Memory B cell (primary cell): ENCODE measurements at places on chromosomes 3 and 15.

DNA sequence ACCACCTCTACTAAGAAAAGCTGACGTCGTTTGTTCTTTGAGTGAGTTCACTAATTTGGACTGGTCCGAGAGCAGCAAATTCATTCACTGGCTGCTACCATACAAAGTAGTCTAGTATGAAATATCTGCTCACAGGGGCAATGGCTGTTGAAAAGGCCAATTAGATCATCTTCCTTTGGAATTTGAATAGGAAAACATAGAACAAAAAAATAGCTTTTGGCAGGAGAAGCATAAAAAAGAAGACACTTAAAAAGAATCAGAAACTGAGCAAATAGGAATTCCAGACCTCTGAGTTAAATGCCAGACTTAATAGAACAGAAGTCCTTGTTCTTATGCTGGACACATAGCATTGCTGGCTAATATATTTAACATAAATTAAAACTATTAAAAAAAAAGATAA lies 159.3 kb downstream of the IL1RAP start:
- no peak for DNase-seq

DNA sequence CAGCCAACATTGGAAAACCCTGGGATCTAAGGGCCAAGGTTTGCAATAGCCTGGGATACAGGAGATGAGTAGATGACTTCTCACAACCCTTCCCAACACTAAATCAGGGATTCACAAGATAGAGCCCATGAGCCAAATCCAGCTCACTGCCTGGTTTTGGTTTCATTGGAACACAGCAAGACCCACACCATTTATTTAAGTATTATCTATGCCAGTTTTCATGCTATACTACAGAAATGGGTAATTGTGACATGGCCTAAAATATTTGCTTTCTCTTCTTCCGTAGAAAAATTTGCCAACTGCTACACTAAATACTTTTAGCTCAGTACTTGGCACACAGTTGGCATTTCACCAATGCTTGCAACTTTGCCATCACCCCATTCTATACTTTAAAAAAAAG lies 132.0 kb upstream of the LMCD1 start:
- DNase-seq: no peak

GRCh38 chr3:23751212-23751723 lies 54.5 kb upstream of the UBE2E1 start:
- no peak for DNase-seq

DNA sequence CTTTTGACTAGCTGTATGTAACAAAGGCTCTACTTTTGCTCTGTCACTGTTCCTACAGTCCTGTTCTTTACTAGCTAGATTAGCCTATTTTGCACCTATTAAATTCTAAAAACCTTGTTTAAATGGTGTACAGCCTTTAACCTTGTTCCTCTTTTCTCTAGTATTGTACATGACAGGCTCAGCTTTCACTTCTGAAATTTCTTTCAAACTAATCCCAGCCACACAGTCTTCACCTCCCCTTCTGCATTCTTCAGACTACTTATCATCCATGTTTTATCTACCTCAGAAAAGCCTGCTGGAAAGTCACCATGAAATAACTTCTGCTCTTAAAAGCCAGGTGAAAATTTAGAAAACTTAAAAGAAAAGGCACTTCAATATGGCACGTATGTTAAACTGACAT lies 122.4 kb downstream of the NECTIN3 start:
- no peak for DNase-seq

- DNase-seq: no peak
Observed at GRCh38 chr3:186417791-186418190, 55.8 kb upstream of the DGKG start.

GRCh38 chr15:48176957-48177356 lies 1.1 kb downstream of the MYEF2 start:
- no peak for DNase-seq

GRCh38 chr3:171741377-171741776 lies 68.9 kb downstream of the PLD1 start:
- no peak for DNase-seq

DNA sequence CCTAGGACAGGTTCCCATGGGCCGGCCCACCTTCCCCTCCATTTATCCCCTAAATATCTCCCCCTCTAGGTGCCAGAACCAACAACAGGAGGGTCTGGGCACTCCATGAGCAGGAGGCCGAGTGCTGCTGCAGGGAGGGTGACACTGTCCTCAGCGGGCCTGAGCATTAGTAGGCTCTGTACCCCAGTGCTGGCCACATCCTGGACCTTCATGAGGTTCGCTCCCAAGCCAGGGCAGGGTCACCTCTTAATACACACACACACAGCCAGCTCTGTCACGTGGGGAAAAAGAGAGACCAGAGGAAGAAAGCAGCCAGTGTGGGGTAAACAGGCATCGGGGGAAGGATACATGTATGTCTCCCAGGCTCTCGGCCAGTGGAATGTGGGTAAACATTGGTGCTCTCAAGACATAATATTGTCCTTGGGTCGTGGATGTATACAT lies 27.9 kb upstream of the SEMA3F start:
- DNase-seq: no peak

GRCh38 chr3:120460862-120461261 lies 10.1 kb upstream of the FSTL1 start:
- no peak for DNase-seq

DNA sequence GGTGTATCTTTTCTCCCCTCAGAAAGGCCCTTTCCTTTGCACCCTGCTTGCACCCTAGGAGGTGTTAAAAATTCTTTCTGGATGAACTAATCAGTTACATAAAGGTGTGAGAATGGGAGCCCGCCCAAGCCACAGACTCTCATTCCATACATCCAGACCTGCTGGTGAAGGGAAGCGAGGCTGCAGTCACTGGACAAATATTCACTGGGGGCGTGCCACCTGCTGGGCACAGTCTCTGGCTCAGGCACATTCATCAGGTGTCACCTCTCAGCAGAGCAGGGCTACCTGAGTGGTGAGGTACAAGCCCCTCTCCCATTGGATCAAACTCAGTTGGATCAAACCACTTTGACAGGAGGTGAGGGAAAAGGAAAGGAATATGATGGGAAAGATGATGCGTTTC lies 52.0 kb downstream of the NTRK3 start:
- DNase-seq: no peak

DNA sequence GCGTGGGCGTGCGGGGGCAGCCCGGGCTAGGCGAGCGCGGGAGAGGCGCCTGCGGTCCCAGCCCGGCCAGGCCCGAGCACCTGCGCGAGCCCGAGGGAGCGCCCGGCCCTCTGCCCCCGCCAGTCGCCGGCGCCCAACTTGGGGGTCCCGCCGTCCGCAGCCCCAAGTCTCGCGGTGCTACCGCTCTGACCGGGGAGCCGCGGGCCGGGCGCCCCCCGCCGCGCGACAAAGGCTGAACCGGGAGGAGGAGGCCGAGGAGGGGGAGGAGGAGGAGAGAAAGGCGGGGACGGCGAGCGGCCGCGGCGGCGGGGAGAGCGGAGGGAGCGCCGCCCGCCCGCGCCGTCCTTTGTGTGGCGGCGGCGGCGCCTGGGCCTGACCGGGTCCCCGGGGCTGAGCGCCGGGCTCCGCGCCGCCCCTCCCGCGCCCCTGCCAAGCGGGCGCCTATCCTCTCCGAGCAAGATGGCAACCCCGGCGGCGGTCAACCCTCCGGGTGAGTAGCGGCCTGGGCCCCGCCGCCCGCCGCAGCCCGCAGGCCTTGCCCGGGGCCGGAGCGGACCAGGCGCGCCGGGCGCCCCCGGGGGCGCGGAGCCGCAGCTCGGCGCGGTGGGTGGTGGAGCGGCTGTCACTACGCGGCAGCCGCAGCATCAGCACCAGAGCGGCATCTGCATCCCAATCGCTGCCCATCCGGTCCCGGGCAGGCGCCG lies at the start of gene ARNT2:
ARNT2 (plus strand) TSS at position 326 of the 704 bp plus-strand sequence; CDS start at position 460, 134 bp downstream.
- no peak for DNase-seq

GRCh38 chr15:39888809-39889208 lies 31.3 kb downstream of the GPR176 start:
- DNase-seq: no peak

- DNase-seq: no peak
Observed at GRCh38 chr3:23112491-23112890, 90.6 kb upstream of the UBE2E2 start.

DNA sequence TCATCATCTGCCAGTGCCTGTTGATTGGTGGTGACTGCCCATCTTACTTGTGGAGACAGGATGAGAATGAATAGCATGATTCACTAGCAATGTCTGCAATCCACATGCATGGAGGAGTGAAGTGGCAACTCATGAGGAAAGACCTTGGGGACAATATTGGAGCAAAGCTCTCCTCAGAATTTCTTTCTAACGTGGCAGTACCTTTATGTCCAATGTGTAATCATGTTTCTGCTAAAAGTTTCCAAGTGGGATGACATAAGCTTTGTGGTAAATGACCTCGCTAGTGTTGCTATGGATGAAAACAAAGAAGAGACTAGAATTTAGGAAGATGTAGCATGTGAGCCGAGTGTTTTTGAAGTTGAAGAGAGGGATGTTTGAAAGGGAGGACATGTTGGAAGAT lies 117.8 kb downstream of the CPNE4 start:
- DNase-seq: no peak

DNA sequence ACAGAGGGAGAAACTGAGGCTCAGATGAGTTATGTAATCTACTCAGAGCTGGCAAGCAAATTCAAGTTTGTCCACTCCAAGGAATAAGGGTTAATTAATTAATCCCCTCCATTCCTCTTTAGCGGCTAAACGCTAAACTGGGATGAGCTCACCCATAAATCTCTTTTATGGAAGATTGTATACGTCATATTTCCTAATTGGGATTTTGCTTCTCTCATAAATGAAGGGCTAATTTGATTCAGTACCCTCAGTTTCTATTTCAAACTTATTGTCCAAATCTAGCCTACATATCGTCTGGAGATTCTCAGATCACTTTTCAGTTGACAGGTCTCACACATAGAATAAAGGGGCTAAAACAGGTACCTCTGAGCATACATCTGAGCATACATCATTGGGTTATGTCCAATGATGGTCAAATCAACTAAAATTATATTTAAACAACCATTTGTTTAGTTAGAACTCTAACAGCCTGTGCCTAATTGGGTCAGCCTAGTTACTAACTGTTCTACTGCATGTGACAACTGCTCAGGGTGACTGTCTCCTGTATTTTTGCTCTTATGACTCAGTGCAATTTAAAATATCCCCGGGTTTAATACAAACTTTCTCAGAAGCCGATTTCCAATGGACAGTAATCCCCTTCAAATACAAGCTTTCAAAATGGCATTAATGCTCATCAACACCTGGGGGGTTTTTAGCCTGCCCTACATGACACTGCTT lies 57.6 kb upstream of the PLXND1 start:
- DNase-seq: no peak

GRCh38 chr3:31230425-31231223 lies 302.1 kb upstream of the STT3B start:
- no peak for DNase-seq

DNA sequence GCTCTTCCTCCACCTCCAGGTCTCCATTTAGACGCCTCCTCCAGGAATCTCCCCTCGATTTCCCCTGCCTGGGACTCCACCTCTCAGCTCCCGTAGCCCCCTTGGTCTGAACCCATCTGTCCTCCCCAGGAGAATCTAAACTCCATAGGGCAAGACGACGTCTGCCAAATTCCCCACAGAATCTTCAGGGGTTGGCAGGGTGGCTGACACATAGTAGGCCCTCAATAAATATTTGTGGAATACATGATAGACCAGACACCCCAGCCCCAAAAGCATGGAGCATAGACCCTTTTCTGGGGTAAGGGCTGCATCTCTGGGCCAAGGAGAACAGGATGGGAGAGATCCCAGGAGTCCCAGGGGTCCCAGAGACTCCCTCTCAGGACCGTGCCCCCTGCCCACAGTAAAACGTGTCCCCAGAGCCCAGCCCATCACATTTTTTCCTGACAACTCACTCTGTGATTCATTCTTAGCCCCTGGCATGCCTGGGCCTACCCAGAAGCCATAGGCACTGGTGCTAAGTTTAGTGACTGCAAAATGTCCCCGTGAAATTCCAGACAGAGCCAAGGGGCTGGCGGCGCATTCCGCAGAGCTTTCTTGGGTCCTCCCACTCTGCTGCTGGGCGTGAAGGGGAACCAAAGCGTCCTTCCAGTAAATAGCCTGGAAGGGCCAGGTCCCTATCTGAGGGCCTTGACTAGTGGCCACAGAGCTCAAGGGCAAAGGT lies 78.0 kb upstream of the SLC6A6 start:
- DNase-seq: no peak

- no peak for DNase-seq
Observed at GRCh38 chr3:48652923-48653715, 9.6 kb downstream of the CELSR3 start.

DNA sequence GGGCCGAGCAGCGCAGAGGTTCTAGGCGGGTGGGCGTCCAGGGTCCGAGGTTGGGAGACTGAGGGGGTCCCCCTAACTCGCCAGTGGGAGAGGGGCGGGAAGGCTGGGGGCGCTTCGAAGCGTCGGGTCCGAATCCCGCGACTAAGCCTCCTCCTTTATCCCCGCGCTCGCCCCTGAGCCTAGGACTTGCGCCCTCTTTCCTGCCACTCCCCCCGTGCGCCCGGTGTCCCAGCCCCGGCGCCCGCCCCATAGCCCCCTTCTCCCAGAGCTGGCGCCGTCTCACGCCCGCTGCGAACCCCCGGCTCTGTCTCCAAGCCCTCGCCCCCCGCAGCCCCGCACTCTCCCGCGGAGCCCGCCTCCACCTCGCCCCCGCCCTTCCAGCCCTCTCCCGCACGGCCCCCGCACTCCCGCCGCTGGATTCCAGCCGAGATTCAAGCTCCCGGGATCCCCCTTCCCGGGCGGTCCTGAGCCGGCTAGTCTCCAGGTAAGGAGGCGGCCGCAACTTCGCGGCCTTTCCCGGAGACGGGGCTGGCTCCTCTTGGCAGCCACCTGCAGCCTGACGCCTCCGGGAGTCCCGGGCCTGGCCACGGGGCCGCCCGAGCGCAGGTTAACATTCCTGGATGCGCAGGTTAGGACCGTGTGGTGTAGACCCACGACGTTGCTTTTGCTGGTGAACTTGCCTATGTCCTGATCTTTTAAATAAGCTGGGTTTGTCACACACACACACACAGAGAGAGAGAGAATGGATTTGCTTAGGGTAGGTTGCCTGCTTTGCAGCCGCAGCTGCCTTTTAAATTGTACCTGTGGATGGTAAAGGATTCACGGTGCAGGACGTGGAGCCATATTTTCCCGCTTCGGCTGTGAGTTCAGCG lies 563 bp downstream of the PXYLP1 start:
- peak; percentile 31 for DNase-seq

DNA sequence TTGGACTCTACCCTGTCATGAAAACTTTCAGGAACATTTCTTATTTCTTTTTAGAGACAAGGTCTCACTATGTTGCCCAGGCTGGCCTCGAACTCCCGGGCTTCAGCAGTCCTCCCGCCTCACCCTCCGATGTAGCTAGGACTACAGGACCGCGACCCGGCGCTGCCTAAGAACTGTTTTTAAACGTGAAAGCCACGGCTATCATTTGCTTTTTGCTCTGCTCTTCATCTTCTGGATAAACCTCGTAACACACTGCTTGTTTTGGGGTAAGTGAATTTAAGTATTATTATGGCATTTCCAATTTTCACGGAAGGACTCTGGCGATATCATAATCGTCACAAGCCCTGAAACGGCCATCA lies 14.3 kb upstream of the CCNL1 start:
- no peak for DNase-seq
